ENCODE measurements at places on chromosomes 11 and 22. TPM values are rescaled to one million over a fixed set of nuclear protein-coding genes. Genes with fewer than 3 reads are reported as not detected.

Gene SESN3
- 23.2 TPM for total RNA-seq

Gene USP2
- 0.48 TPM for total RNA-seq

Gene PLAAT3
- total RNA-seq: 14.9 TPM

Gene APOA5
- not detected for total RNA-seq

Gene MS4A6E
- total RNA-seq: not detected

Gene HEPN1
- total RNA-seq: not detected

Gene MOGAT2
- total RNA-seq: not detected

Gene MUC2
- not detected for total RNA-seq

GRCh38 chr11:6354651-6355485 is 34.6 kb upstream of the CAVIN3 start:
- DNase-seq: no peak

DNA sequence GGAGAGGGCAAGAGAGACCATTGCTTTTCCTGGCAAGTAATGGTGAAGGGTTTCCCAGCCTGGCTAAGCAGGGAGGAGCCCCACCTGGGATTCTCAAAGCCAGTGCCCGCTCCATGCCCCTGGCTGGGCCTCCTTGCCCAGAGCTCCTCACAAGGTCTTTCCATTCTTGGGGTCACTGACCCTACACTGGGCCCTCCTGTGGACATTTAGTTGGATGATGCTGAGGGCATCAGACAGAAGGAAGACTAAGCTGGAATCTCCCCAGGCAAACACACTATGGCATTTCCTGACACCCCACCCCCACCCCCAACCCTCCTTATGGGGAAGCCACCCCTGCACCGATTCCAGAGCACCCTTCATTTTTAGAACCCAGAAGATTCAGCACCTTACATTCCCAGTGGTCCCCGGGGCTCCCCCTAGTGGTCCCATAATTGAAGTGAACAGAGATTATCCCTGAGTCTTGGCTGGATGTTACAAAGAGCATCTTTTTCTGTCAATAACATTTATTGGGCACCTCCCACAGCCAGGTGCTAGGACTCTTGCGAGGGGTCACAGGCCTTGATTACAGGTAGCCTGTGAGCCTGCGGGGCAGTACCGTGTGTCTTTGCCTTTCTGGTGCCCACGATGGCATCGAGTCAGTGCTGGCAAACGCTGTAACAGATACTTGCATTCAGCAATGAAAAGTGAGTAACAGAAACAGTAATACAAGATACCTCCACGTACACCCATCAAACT is 548.5 kb downstream of the BUD13 start:
- DNase-seq: peak; percentile 36

- no peak for DNase-seq
These were observed 10.0 kb downstream of the MAPK8IP2 start for GRCh38 chr22:50610581-50610980.

DNA sequence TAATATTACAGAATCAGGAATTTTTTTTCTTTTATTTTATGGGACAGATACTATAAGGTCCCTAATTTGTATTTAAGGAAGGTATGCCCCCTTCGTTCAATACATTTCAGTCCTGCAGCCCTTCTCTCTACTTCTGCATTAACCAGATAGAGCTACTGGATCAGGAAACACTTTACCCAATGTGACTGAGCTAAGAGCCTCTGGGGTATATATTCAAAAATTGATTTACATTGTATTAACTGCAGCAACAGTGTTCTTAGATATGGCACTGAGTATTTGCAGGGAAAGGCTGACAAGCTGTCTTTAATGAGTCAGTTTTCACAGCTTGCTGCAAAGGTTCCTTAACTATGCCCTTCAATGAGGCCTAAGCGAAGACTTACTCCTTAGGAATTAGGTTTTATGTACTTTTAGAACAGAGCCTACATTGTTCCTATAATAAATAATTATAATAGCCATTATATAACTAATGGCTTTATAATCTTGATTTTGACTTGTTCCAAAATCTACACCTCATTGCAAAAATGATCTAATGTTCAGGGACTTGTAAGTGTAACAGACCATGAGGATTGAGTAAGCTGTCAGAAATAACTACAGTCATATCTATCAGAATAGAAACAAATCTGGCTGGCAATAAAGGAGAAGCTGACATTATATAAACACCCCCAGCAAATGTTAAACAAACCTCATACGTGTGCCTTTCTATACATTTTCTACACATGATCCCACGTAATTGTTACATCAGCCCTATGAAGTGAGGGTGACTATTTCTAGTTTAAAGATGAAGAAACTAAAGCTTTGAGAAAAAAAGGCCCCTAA is 55.0 kb downstream of the DDI1 start:
- no peak for DNase-seq
